ENCODE measurements at places on chromosomes 7 and 10.

- no peak for DNase-seq
Observed at GRCh38 chr7:66894463-66895080, 26.5 kb upstream of the TMEM248 start.

- no peak for DNase-seq
Observed at GRCh38 chr7:15681631-15682030, 4.9 kb downstream of the MEOX2 start.

DNA sequence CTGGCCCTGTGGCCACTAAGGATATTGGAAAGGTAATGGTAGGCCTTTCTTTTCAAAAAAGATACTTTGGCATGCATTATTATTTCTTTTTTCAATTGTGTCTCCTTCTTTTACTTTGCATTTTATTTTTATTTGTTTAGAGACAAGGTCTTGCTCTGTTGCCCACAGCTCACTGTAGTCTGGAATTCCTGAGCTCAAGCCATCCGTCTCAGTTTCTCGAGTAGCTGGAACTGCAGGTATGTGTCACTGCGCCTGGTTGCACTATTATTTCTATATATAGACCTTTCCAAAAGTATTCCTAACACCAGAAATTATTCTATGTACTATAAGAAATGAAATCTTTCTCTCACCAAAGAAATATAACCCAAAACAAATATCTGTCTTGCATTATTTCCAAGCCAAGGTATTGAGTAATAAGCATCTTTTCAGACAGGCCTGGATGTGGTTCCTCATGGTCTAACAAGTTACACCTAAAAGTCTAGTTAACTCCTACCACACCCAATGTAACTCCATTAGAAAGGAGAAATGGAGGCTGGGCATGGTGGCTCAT is 500.8 kb upstream of the ANKRD30A start:
- DNase-seq, result no peak

- DNase-seq, result no peak
Observed at GRCh38 chr7:22589641-22590201, 89.7 kb upstream of the STEAP1B start.
